ENCODE measurements at places on chromosomes 2 and 18.

GRCh38 chr2:236824836-236825235, 255.2 kb downstream of the ACKR3 start:
- no peak for DNase-seq

- DNase-seq, result no peak
Observed at GRCh38 chr2:222232372-222232771, 66.4 kb downstream of the PAX3 start.

DNA sequence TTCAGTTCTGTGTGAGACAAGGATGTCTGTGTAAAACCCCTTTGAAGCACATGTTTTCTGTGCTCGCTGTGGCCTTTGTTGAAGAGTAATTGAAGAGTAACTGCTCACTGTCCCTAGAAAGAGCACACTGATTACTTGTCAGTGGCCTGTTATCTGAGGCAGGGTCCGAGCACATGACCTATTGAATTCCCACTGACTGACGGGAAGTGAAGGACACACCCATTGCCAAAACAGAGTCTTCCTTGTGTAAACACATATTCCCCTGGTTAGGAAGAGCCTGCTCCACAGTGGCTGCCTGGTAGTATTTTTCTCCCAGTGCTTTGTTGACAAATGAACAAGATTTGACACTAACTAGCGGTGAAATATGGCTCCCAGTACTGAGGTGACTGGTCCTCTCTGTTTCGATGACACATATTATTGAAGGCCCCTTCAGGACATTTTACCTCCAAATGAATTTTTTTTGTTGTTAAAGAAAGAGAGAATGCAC, 148.5 kb upstream of the GYPC start:
- DNase-seq, result peak; percentile 46

- no peak for DNase-seq
Observed at GRCh38 chr2:11032396-11032795, 120.7 kb downstream of the KCNF1 start.

DNA sequence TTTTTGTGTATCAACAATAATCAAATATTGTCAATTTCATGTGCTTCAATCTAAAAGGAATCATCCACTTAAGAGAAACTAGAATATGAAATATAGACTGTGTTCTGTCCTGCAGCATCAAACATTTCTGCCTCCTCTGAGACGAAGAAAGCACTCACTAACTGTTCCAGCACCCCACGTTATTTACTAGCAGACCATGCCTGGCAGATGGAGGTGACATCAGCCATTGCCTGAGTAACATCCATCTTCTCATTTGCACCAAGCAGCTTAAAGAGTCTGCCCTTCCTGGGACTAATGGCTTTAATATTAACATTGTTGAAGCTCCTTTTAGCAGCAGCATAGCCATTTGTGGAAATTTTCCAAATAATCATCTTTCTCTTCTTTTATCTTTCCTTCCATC, 25.7 kb downstream of the SGPP2 start:
- DNase-seq, result no peak

DNA sequence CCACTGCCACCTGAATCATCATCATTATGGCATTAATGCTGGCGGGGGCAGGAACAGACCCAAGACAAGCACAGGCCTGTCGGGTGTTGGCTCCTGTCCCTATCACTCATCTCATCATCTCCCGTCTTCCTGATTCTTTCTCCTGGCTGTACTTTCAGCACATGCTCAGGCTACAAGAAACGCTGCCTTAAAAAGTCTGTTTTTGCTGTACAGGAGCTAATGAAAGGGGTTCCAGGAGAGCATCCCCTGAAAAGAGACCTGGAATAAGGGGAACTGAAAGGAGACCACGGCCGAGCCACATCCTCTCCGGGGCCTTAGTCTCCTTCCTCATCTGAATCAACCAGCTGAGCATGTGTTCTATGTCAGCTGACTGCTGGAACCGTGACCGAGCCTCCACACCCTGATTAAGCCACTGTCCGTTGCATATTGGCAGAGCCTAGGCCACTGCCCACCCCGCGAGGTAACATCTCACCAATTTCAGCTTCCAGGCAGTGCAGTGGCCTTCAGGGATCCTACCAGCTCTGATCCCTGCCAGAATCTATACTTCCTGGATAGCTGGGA, 62.6 kb downstream of the DNMT3A start:
- no peak for DNase-seq

DNA sequence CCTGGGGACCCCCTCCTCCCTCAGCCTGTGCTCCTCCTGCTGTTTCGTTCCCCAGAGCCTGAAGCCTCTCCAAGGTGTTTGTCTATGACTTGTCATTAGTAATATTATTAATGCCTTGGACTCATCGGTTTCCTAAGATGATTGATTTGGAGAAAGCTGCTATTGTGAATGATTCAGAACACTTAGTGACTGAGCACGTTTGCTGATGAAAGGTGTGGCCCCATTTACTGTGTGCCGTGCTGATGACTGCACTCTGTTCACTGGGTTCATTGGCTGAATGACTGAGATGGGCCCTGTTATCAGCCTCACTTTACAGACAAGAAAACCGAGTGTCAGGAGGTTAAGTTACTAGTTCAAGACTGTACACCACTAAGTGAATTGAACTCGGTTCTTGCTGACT, 111.4 kb downstream of the SPP2 start:
- no peak for DNase-seq

GRCh38 chr2:173414823-173415322, 60.2 kb downstream of the CDCA7 start:
- DNase-seq, result no peak

- no peak for DNase-seq
Observed at GRCh38 chr2:203705178-203705577, 1.3 kb upstream of the CD28 start.

DNA sequence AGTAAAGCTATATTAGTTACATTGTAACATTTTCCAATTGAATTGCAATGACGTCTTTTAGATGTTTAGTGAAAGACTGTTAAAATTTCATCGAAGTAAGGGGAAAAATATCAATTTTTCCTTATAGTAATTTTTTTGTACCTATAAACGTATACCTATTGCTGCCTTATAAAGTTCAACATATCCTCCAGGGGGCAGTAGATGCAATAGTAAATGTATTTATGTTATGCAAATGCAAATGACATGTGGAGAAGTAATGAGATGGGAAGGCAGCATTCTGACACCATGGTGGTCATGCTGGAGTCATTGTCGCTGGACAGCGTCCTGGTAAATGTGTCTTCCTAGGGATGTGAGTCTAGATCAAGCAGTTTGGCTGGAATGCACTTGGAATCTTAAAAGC, 38.7 kb downstream of the MSTN start:
- peak; percentile 69 for DNase-seq

- DNase-seq, result no peak
Observed at GRCh38 chr18:79432376-79433120, 36.8 kb downstream of the NFATC1 start.

DNA sequence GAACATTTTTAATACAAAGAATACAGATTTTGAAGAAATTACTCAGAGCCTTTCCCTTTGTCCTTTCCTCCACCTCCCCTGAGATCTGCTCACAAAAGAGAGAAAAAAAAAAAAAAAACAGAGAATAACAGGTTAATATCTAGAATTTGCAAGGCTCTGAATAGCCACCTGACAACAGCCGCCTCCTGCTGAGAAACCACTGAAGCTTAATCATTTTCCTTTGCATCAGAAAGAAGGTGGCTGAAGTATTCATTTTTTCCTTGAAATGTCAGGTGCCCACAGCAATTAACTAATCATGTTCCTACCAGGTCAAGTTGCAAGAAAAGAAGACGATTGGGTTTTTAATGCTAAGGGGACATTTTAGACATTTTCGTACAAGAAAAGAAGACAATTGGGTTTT, 21.2 kb downstream of the CNTNAP5 start:
- no peak for DNase-seq

DNA sequence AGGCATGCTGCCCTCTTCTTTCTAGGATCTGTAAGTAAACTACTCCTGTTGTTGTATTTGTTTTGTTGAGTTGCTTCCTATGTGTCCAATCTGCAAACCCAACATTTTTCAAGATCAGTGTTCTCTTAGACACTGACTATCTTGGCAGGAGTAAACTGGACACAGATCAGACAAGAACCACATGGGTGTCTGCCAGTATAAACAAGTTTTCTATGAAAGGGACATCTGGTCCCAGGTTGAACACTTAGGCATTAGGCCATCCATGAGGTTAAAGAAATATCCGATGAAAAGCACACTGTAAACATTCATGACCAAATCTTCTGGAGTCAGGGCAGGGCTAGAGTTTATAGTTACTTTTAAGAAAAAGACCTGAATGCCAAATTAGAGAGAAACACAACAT, 441.8 kb downstream of the NYAP2 start:
- DNase-seq, result no peak
